ENCODE measurements at places on chromosomes 5 and 9.

DNA sequence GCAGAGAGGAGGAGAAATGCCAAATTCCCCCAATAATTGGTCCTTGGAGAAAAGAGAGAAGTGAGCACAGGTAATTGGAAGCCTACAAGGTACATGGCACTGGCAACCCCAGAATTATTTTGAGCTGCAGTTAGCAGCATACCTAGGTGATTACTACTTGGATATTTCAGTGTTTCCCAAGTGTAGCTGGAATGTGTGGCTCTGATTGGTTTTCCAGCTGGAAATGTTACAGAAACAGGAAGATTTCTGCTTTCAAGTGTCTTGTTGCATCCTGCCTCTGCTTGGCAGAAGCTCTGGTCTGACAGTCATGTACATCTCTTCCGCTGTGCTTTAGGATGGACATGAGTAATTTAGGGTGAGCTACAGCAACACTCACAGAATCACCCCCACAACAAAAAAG is 262.1 kb downstream of the ENC1 start:
- no peak for DNase-seq

DNA sequence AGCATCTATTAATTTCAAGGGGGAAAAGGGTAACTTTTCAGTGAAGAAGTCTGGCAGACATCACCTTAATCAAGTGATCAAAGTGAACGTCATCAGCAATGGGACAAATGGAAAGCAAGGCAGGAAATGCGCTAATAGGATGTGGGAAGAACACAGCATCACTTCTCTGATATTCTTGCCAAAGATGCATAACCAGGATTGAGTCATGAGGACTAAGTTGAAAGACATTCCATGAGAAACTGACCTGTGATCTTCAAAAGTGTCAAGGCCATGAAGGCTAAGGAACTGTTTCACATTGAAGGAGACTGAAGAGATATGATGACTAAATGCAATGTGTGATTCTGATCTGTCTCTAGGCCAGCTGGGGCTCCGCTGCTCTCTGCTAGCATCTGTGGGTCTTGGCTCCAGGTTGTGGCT is 92.9 kb downstream of the NDFIP1 start:
- peak; percentile 63 for DNase-seq

GRCh38 chr5:73387601-73388305 is 60.8 kb downstream of the FOXD1 start:
- DNase-seq, result no peak

- DNase-seq, result no peak
Observed at GRCh38 chr9:81268048-81268447, 421.3 kb downstream of the TLE1 start.

DNA sequence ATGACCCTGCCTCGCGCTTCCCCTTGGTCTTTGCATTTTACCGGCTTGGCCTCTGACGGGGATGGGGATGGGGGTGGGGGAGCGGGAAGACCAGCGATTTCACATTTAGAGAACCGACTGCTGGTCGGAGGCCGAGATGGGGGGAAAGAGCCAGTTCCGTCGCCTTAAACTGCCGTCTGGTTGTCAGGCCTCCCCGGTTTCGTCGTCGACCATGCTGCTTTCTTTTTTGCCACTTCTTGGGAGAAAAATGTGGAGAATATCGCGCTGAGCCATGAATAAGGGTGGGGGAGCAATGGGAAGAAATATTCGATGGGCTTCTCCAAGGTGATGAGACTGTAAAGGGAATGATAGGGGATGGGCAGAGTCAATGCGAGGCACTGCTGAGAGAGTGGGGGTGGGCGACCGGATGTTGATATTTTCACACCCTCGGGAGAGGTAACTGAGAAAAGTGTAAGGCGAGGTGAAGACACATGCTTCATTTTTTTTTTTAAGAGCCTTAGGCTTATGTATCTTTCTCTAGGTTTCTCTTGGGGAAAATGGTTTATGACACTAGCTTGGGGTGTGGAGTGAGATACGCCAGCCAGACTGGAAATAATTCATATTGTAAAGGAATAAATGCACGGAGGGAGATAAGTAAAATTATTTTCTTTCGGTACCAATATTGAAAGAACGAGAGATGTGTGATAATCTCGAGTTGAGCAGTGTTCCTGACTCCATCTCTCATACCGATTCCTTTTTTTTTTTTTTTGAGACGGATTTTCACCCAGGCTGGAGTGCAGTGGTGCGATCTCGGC is 1.1 kb downstream of the KIF2A start:
- peak; percentile 29 for DNase-seq

DNA sequence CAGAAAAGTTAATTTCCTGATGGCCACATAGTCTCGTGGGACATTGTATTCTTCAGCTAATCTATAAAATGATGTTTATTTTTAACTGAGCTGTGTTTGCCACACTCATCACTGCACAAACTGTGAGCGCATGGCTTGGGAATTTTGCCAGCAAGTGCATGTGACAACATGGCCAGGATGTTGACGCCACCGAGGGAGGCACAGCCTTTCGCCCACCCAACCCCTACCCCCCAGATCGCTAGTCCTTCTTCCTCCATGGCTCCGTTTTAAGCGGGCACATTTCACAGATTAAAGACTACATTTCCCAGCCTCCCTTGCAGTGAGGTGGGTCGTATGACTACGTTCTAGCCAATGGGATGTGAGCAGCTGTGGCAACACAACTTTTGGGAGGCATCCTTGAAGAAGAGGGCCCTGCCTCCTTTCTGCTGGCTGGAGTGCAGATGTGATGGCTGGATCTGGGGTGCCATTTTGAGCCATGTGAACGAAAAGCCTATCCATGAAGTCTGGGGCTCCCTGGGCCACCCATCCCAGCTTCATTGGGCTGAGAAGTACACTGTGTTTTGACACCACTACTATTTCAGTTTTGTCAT is 7.9 kb downstream of the NRARP start:
- no peak for DNase-seq

- peak; percentile 51 for DNase-seq
Observed at GRCh38 chr9:129126749-129127618, 15.8 kb downstream of the PTPA start.

GRCh38 chr5:98602534-98603112 is 170.8 kb upstream of the RGMB start:
- DNase-seq, result no peak

- peak; percentile 54 for DNase-seq
Observed at GRCh38 chr5:134371834-134372340, 518 bp downstream of the UBE2B start.

GRCh38 chr5:171131497-171131896 is 177.6 kb upstream of the TLX3 start:
- no peak for DNase-seq

- no peak for DNase-seq
Observed at GRCh38 chr9:116238776-116239340, 85.3 kb downstream of the PAPPA start.

GRCh38 chr9:92425474-92425873 is 1.2 kb upstream of the OMD start:
- no peak for DNase-seq

DNA sequence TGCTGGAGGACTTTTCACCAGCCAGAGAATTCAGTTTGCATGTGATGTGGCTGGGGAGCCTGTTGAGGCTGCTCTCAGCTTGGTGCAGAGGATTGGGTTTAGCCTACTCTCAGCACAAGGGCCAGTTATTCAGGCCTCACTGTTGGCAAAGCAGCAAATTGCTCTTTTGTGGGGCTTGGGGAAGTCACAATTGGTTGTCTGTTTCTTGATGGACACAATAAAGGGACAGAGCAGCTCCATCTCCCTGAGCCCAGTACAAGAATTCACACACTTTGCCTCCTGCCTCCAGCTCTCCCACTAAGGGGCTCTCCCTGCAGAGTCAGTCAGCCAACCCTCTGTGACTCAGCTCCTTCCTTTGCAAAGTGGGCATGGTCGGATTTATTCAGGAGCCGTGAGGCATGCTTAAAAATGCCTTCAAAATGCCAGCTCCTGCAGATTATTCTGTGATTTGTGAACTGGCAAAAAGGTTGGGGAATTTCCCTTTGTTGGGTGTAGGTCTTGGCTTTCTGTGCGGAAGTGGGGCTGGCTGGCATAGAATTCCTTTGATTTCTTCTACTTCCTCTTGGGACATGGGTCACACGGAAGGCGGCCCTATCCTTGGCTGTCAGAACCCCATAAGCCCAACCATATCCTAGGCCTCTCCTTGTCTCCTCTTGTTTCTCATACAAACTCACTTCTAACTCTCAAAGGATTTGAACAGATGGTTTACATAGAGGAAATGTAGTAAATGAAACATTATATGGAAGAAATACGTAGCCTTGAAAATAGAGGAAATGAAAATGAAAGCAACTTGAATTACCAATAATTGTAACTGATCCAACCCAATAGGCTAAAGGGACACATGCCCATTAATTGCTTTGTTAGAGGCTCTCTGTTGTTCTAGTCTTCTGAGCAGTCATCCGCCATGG is 118.7 kb upstream of the CD180 start:
- no peak for DNase-seq

- DNase-seq, result no peak
Observed at GRCh38 chr9:116594547-116594946, 92.6 kb upstream of the TRIM32 start.

DNA sequence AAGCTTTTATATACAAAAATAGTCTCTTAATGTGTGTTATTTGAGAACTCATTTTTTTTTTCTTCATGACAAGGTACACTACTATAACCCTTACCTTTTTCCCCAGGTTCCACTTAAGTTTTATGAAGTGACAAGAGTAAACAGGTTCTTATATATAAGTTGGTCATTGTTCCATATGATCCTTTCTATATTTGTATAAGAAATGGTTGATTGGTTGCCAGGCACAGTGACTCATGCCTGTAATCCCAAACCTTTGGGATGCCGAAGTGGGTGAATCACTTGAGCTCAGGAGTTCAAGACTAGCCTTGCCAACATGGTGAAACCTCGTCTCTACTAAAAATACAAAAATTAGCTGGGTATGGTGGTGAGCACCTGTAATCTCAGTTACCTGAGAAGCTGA is 108.3 kb downstream of the PCSK1 start:
- peak; percentile 51 for DNase-seq
